ELR (cell line): ENCODE measurements at places on chromosomes 1 and 21.

DNA sequence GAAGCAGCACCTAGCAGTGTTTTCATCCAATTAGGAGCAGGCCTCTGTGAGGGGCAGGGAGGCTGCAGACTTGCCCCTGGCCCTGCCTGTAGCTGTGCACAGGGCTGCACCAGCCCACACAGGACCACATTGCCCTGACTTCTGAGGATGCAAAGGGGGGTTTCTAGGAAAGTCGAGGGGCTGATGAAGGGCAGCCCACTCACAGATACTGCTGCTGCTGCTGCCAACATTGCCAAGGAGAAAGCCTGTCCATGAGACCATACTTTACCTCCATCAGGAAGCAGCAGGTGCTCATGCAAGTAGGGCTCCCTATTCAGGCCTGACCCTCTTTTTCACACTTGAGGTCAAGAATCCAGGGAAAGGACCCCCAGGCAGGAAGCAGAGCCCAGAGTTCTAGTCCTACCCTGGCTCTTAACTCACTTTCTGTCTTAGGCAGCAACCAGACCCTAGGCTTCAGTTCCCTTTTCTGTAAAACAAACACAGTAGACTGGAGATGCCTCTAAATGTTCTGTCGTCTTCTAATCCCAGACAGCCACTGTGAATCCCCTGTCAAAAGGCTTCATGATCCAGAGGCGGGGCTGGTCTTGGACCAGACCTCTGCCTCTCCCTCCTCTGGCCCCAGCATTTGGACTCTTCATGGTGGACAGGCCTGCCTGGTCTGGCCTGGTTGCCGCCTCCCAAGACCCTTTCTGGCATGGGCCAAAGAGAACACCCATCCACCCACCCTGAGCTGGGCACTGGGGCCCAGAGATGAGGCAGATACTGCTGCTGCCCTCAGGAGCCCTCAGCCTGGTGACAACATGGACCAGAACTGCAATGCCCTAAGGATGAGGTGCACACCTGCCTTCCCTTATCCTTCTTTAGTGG lies 120.2 kb downstream of the GLIS1 start:
- no peak for DNase-seq

DNA sequence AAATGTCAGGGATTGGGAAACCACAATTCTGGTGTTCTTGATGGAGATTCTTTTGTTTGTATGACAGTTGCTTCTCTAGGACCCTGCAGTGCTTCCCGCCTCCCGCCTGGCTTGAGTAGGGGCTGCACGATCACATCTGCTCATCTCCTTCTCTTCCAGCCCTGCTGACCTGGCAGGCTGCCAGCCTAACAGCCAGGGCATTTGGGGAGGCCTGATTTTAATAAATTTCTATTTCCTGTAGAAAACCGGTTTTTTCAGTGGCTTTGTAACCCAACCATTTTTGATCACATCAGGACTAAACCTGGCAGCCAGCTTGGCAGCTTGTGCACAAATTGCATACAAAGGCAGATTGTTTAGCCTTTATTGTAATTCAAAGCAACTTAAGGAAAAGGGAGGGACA lies 78.9 kb downstream of the UBE2U start:
- no peak for DNase-seq

GRCh38 chr1:149966405-149966804 lies 29.7 kb upstream of the MTMR11 start:
- peak; percentile 30 for DNase-seq

- DNase-seq: no peak
These were observed 297.3 kb upstream of the NEGR1 start for GRCh38 chr1:72579629-72580028.

DNA sequence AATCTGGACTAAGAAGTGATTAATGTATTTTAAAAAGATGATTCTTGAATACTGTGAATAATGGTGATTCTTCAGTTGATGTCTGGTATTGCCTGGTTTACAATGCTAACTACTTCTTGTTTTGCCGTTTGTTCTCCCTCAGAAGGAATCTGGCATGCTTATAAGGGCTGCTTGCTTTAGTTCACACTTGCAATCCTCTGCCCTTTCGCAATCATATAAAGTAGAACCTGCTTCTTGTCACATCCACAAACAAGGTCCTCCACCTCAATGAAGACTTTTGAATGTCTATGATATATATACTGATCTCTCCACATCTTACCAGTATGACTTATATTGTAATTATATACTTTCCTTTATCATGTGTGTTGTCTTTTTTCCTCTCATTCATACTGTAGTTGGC lies 92.6 kb downstream of the ADGRL4 start:
- DNase-seq: no peak

DNA sequence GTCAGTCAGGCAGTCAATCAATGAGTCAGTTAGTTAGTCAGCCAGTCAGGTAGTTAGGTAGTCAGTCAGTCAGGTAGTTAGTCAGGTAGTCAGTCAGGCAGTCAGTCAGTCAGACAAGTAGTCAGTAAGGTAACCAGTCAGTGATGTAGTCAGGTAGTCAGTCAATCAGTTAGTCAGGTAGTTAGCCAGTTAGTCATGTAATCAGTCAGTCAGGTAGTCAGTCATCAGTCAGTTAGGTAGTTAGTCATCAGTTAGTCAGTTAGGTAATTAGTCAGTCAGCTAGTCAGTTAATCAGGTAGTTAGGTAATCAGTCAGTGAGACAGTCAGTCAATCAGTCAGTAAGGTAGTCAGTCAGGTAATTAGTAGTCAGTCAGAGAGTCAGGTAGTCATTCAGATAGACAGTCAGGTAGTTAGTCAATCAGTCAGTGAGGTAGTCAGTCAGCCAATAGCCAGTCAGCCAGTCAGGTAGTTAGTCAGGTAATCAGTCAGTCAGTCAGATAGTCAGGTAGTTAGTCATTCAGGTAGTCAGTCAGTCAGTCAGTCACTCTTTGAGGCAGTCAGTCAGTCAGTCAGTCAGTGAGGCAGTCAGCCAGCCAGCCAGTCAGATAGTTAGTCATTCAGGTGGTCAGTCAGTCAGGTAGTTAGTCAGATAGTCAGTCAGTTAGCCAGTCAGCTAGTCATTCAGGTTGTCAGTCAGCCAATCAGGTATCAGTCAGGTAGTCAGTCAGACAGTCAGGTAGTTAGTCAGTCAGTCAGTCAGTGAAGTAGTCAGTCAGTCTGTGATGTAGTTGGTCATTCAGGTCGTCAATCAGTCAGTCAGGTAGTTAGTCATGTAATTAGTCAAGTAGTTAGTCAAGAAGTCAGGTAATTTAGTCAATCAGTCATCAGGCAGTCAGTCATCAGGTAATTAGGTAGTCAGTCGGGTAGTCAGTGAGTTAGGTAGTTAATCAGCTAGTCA lies 15.3 kb downstream of the KRTAP10-1 start:
- DNase-seq: no peak

- no peak for DNase-seq
These were observed 57.5 kb upstream of the IPO9 start for GRCh38 chr1:201771466-201771865.

DNA sequence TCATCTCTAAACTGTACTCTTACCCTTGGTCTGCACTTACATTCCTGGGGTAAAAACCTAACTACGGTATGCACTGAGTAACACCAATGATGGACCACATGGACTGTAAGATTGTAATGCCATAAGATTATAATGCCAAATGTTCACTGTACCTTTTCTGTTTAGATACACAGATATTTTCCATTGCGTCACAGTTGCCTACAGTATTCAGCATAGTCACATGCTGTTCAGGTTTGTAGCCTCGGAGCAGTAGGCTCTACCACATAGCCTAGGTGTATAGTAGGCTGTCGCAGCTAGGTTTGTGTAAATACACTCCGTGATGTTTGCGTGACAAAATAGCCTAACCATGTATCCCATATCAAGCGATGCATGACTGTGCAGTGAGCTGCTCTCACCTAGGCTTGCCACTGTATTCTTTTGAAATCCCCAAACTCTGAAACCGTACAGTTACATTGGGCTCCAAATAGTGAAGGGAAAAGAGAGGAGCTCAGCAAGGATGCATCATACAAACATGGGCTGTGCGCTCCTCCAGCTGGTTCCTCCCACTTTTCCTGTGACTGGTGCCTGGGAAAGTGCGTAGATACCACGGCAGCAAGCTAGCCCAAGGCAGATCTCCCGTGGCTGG lies 35.2 kb downstream of the CFAP57 start:
- peak; percentile 97 for DNase-seq
